Stimulated activated CD8-positive, alpha-beta memory T cell treated with anti-CD3 and anti-CD28 coated beads, Interleukin-4, amount 100 ng/mL, for 1 hour (primary cell): ENCODE measurements at places on chromosomes 3 and 15.

DNA sequence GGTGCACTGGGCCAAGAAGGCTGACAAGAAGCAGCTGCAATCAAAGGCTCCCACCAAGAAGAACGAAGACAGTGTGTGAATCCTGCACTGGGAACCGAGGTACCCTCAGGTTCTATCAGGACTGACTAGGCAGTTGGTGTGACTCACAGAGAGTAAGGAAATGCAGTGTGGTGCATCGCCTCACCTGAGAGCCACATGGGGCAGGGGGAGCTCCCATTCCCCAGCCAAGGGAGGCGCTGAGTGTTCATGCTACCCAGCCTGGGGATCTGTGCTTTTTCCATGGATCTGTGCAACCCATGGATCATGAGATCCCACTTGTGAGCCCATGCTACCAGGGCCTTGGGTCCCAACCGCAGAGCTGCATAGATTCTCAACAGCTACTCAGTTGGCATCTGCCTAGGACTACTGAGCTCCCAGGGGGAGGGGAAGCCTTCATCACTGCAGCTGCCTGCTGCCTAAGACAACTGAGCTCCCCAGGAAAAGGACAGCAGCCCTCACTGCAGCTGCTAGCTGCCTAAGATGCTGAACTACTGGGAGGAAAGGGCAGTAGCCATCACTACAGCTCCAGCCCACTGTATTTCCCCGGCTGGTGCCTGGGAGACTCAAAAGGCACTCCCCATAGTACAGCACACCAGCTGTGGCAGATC, 6.9 kb upstream of the PLSCR2 start:
- DNase-seq: no peak

DNA sequence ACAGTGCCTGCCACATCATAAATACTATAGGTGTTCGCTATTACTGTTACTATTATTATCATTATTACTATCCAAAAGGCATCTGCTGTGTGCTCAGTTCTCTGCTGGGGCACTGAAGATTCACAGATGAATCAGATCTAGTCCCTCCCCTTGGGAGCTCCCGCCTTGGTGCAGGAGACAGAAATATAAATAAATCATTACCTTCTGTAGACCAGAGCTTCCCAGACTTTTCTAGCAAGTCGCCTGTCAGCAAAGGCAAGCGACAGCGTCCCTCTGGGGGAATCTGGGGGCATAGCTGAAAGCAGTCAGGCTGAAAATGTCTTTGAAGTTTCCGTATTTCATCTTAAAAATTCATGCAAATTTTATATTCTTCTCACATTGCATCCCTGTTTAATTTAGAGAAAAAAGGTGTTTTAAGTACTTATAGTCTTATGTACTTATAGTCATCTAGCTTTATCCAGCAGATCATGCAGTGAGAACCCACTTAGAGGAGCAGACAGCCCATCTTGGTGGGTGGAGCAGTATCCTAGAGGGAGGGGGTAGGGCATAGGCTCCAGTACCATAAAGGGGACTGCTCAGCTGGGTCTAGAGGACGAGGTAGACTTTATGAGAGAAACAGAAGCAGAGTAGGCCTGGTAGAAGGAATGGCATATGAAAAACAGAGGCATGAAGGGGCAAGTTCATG, 10.4 kb upstream of the BRPF1 start:
- no peak for DNase-seq

DNA sequence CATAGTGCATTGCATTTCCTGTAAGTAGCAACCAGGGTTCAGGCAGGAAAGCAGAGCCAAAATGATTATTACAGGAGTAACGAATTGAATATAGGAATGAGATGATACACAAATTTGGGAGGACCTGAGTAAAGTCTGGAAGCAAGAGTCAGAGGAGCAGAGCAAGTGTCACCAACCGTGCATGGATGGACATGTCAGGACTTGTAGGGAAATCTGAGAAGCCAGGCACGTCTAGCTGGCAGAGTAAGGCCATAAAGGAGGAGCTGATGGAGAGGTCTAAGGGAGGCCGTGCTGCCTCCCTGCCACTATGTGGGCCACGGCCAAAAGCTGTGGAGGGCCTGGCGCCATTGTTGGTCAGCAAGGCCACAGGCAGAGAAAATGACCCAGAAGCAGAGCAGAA, 22.4 kb downstream of the GJD2 start:
- DNase-seq: no peak

DNA sequence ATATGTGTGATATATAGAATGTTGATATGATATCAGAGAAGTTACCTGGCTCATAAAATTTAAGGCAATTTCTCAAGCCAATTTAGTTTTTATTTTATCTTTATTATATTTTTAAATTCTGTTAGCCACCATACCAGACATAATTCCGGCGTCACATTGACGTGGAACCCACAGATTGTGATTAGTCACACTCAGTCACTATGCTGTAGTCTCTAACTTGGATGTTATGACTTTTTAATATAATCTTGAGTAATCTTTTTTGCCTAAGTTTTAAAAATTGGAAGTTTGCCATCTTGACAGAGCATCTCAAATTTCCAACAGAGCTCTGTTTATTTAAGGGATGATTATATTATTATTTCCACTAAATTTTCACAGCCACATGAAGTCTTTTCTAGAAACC, 9.7 kb upstream of the DCLK3 start:
- no peak for DNase-seq

DNA sequence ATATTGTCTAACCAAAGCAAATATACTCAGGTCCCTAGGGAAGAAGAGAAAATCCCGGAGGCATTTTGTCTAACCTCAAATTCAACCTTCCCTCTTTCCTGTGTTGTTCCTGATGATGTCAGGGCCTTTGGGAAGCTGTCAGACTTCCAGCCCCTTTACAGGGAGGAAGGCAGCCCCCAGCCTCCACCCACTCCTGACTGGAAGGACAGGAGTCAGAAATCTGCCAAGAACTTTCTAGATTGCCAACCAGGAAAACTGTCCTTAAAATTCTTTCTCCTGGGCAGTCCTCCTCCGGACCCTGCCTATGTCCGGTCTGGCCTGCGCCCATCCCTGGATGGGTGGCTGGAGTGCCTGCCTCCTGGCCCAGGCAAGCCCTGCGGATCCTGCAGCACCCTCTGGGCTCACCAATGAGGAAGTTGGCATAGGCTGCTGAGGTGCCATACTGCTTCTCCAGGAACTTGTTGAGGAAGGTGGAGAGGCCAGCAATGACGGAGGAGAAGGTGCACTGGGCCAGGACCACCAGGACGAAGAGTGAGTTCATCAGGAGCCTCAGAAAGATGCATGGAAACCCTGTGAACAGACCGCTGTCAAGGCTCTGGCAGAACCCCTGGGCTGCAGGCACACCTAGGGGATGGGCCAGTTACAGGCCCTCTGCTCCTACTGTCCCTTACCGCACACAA, 52.6 kb upstream of the RAB6B start:
- no peak for DNase-seq

- DNase-seq: no peak
These were observed 70.8 kb downstream of the ADAMTS9 start for GRCh38 chr3:64616953-64617352.

- DNase-seq: no peak
These were observed 132.7 kb upstream of the RAP2B start for GRCh38 chr3:153029350-153029749.

- no peak for DNase-seq
These were observed 43.2 kb downstream of the HRH1 start for GRCh38 chr3:11197484-11197883.

GRCh38 chr3:42094128-42094527, 3.0 kb downstream of the TRAK1 start:
- no peak for DNase-seq

DNA sequence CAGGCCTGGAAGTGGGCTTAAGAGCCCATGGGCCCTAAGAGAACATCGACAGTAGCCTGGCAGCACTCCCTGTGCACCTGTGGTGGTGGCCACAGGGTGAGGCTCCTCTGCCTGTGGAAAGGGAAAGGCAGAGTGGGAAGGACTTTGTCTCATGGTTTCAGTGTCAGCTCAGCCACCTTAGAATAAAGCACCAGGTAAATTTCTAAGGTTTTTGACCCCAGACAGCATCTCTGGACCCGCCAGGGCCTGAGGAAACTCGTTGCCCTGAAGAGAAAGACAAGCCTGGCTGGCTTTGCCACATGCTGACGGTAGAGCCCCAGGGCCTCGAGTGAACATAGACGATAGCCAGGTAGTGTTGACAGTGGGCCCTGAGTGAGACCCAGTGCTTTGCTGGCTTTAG, 22.1 kb downstream of the GOLGA6A start:
- no peak for DNase-seq

GRCh38 chr15:32829436-32829835, 111.6 kb downstream of the GREM1 start:
- no peak for DNase-seq

DNA sequence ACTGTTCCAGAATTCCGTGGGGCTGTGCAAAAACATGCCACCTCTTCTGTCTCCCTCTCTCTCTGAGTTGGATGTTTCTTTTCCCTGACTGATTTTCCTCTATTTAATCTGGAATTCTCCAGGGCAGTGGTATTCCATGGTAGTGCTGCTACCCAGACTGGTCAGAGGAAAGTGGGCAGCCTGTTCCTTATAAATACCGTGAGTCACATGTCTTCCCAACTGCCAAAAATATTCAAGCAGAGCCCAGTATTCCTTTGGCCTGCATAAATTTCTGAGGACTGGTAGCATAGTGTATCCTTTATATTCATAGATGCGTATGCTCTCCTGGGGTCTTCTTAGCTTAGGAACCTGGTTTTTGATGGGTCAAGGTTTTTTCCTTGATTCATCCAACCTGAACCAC, 40.9 kb downstream of the CEMIP start:
- DNase-seq: no peak

- DNase-seq: no peak
These were observed 50.4 kb downstream of the IDH2 start for GRCh38 chr15:90051874-90052273.

- DNase-seq: no peak
These were observed 45.1 kb downstream of the EDEM1 start for GRCh38 chr3:5232570-5232969.

DNA sequence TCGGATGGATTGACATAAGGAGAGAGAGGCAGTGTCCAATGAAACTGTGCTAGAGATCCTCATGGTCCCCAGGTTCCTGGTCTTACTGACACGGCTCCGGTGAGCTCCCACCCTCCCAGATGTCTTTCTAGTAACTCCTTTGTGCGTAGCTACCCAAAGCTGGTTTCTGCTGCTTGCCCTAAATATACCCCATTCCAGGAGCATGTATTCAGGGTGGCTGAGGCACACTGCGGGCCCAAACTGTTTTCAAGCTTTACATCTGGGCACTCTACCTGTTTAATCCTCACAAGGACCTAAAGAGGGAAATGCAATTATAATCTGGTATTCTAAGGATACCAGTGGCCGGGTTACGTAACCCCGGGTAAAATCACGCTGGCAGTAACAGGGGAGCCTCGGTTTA, 161.2 kb upstream of the NSMCE3 start:
- no peak for DNase-seq

DNA sequence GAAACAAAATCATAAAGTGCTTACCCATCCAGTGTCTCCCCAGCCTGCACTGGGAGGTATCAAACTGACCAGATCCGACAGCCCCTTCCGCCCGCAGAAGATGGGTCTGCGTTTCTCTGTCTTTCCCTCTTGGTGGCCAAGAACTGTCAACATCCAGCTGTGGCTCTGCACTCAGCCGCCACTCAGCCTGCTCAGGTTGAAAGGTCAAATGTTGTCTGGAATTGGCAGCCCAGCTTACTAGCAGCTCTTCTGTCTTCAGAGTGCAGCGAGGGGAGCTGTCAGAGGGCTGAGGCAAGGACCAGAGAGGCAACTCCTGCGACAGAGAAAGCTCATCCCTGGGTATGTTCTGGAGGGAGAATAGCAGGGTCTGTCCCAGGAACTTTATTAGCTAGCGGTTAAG, 45.4 kb downstream of the GOLGA6L2 start:
- DNase-seq: no peak

DNA sequence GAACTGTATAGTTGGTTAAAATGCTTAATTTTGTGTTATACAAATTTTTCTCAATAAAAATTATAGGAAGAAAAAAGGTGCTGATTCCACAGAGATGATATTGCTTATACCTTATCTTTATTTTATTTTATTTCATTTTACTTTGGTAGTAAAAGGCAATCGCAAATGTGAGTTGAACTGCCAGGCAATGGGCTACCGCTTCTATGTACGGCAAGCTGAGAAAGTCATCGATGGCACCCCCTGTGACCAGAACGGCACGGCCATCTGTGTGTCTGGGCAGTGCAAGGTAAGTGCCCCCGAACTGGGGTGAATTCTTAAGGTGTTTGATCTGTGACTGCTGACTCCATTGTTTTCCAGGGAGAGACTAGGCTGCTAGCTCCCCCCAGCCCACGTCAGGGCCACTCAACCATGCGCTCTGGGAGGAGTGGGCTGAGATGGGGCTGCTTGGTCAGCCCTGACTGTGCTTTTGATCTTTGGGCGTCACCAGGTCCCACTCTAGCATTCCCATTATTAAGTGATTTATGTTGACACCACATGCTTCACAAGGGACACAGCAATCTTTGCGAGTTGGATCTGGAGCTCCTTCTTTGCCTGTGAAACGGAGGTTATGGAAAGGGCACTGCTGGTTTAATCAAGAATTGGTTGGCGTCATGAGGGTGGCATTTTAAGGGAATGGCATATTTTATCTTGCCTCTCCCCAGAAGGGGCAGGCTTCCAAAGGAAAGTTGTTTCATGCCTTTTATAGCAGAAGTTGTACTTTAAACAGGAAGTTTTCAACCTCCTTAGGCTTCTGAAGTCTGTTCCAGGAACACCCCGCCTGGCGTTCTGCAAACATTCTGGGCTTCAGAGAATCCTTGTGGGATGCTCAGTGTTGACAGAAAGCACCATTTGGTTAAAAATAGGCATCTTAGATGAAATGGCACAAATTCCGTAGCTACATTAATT, 296.5 kb downstream of the THSD4 start:
- no peak for DNase-seq

DNA sequence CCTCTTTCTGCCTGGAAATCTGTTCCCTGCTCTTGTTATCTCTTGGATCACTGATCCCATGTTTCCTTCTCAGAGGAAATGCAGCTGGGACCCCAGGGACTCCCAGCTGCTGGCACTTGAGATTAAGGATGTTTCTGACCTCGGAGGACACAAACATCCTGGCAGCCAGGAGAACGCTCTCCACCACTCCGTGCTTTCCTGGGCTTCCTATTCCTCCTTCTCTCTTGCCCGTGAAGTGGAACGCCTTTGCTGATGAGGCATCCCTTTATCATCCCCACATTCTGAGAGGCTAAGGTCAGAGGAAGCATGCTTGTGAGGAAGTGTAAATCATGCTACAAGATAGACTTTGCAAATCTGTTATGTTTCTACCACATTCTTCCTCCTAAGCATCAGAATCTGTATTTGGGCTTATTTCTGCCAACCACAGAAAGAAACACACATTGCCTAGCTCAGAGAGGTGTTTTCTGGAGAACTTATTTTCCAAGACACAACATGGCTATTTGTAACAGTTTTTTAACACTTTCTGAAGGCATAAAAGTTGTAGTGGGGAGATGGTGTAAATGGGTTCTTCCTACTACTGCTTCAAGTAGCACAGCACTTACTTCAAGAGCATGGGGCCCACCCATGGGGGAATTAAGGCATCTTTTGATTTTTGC, 25.6 kb upstream of the LDHAL6B start:
- no peak for DNase-seq
